ENCODE measurements at places on chromosomes 11 and 22. TPM values are rescaled to one million over a fixed set of nuclear protein-coding genes. Genes with fewer than 3 reads are reported as not detected.

The PARVG gene
- not detected for total RNA-seq

The TYR gene
- total RNA-seq, result not detected

The MPEG1 gene
- total RNA-seq, result not detected

The IFITM5 gene
- not detected for total RNA-seq

The FOLR2 gene
- total RNA-seq, result not detected
